ENCODE measurements at places on chromosomes 1 and 21.
A peak's percentile ranks its signal among the peaks of the same experiment; 100 is the strongest.

- DNase-seq, result peak; percentile 32
Measured at GRCh38 chr1:26695356-26696118, at the start of gene ARID1A. ARID1A (plus strand) TSS chr1:26696015; CDS start chr1:26696404, 389 bp downstream.

- no peak for DNase-seq
Measured at GRCh38 chr1:41648844-41649243, 164.4 kb upstream of the EDN2 start.

GRCh38 chr1:165873481-165873880 lies 46.1 kb downstream of the UCK2 start:
- DNase-seq, result no peak

- DNase-seq, result no peak
Measured at GRCh38 chr1:3352952-3353331, 101.5 kb upstream of the ARHGEF16 start.

- DNase-seq, result no peak
Measured at GRCh38 chr1:40384413-40384762, 10.9 kb downstream of the SMAP2 start.

- DNase-seq, result no peak
Measured at GRCh38 chr1:17355898-17356297, 16.1 kb upstream of the PADI6 start.

GRCh38 chr1:156433602-156434001 lies 64.6 kb downstream of the RHBG start:
- no peak for DNase-seq

DNA sequence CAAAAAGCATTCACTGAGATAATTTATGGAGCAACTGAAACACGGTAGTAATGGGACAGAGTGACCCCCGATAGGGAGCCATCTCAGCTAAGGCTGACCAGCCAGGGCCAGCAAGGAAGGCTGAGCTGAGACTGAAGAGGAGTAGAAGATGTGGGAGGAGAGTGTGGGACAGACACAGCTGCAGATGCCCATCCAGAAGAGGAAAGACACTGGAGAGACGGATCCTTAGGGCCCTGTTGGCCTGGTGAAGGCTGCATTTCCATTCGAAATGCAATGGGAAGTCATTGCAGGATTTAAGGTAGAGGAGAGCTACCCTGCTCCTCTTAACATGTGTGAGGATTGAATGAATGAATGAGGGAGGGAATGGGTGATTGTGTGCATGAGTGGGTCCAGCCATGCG lies 44.0 kb upstream of the LRP8 start:
- DNase-seq, result no peak

DNA sequence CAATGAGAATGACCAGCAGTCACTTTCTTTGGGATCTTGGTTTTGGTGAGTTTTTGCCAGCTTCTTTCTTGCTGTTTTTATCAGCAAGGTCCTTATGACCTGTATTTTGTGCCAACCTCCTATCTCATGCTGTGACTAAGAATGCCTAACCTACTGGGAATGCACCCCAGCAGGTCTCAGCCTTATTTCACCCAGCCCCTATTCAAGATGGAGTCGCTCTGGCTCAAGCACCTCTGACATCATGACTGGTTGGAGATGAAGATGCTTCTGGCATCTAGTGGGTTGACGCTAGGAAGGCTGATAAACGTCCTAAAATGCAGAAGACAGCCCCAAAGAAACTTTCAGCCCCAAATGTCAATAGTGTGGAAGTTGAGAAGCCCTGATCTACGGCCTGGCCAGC lies 33.6 kb upstream of the NHLH2 start:
- DNase-seq, result no peak

DNA sequence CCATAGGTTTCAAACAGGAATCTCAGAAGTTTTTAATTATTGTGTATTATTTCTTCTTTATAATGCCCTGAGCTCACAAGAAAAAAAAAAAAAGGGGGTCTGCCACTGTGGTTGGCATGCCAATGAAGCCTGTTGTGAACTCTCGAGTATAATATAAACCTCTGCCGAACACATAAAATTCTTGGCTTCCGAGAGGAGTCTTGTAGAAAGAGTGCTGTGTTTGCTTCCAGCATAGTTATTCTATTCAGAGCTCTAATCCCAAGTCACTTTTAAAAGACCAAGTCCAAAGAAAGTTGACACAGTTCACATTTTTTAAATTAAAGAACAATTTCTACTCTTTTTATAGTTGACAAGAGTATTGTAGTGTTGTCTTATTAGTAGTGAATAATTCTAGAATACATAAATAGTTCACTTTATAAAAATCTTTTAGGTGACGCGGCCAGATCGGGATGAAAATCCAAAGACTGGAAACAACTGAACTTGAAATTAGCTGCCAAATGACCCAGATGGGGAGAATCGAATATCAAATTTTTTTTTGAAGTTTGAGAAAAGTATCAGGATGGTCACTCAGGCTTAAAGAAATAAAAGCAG lies 293.2 kb downstream of the DUSP10 start:
- DNase-seq, result no peak

GRCh38 chr21:38918607-38919346 lies 113.0 kb downstream of the ETS2 start:
- DNase-seq, result no peak

GRCh38 chr1:114833421-114833820 lies 21.2 kb upstream of the SYCP1 start:
- no peak for DNase-seq

- no peak for DNase-seq
Measured at GRCh38 chr1:246418565-246419312, 88.3 kb downstream of the SMYD3 start.

GRCh38 chr1:110076789-110077500 lies 6.5 kb upstream of the ALX3 start:
- no peak for DNase-seq

GRCh38 chr1:167635941-167636340 lies 5.9 kb downstream of the RCSD1 start:
- no peak for DNase-seq

- DNase-seq, result no peak
Measured at GRCh38 chr21:44919913-44920693, 596 bp downstream of the ITGB2 start.

DNA sequence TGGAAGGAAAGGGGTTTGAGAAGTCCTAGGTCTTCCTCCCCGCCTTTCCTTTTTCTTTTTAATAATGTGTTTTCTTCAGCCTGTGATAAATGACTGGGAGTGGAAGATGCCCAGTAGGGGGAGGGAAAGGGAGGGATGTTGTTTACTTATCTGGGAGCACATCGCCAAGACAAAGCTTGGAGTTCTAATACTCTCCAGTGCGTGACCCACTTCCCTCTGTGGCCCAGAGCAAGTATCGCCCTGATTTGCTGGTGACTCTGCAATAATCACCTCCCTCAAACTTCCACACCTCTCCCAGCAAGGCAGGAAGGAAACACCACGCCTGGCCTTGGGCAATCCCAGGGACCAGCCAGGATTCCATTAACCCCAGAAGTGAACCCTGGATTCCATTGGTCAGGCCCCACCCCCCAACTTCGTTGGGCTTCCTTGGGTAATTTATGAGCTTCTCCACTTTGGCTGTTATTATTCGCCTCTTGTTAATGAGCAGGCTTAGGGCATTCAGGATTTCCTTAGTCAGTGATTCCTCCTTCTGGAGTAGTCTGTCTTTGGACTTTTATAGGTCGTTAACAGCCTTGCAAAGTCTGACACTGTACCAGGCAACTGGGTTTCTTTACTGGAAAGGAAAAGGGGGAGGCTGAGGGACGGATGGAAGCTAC lies 24.3 kb upstream of the GRHL3 start:
- DNase-seq, result no peak

- no peak for DNase-seq
Measured at GRCh38 chr1:171852272-171852671, 11.0 kb downstream of the DNM3 start.

DNA sequence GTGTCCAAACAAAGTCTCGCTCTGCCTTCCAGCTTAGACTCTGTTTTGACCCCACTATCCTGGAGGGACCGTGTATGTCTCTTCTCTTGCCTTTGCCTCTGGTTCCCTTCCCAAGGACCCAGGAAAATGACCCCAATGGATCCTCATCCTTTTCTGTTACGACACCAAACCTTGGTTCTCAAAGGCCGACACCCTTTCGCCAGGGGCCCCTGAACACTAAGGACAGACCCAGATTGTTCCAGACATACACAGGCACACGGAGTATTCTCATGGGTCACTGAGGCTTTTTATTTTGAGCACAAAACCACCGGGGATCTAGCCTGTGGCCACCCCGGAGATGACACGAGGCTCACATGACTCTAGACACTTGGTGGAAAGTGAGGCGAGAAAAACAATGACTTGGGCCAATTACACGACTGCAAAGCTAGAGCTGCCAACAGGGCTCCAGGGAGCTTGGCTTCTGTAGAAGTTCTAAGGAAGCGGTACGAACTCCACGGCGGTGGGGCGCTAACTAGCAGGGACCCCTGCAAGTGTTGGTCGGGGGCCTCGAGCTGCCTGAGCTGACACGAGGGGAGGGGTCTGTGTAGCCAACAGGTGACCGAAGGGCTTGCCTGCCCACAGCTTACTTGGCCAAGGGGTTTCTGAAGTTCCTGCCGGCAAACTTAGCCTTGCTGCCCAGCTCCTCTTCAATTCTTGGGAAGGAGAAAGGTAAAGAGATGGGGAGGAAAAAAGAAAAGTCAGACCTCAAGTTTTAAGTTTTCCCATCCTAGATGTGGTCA lies 17.6 kb downstream of the ENO1 start:
- no peak for DNase-seq

- DNase-seq, result no peak
Measured at GRCh38 chr1:21174230-21174629, 2.5 kb downstream of the EIF4G3 start.

- no peak for DNase-seq
Measured at GRCh38 chr1:83606416-83606955, 392.4 kb downstream of the TTLL7 start.

- DNase-seq, result no peak
Measured at GRCh38 chr1:91913018-91913417, 27.1 kb upstream of the TGFBR3 start.

All from SW 1271 (cell line).